ENCODE measurements at places on chromosomes 6 and 20.

DNA sequence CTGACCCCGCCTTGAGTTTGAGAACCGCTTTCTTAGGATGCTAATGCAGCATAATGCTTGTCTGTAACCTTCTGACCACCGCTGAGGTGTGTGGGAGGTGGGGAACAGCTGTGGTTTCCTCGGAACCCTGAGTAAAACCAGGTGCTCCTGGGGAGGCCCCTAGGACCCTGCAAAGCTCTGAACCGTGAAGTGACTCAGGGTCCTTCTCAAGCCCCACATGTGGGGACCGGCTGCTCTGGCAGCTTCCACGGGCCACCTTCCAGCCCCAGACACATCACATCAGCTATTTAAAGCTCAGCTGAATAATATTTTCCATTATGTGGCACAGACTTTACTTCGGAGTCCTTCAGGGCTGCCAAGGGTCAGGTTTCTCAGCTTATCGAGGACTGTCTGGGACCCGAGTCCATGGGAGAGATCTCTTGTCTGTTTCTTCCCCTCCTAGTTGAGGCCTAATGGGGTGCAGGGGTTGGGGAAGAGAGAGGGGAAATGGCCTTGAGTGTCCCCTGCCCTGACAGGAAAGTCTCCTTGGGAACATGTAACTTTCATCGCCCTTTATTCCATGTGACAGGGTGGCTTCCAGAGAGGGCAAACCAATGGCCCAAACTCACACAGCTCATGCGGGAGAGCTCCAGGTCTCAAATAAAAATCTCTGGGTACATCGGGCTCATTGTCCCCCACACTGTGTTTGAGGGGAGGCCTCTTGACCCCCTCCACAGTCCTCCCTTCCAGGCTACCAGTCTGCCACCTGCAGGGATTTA lies 186.1 kb upstream of the SLC24A3 start:
- DNase-seq: peak; percentile 63

GRCh38 chr6:147177286-147177685 lies 26.9 kb upstream of the STXBP5 start:
- no peak for DNase-seq

DNA sequence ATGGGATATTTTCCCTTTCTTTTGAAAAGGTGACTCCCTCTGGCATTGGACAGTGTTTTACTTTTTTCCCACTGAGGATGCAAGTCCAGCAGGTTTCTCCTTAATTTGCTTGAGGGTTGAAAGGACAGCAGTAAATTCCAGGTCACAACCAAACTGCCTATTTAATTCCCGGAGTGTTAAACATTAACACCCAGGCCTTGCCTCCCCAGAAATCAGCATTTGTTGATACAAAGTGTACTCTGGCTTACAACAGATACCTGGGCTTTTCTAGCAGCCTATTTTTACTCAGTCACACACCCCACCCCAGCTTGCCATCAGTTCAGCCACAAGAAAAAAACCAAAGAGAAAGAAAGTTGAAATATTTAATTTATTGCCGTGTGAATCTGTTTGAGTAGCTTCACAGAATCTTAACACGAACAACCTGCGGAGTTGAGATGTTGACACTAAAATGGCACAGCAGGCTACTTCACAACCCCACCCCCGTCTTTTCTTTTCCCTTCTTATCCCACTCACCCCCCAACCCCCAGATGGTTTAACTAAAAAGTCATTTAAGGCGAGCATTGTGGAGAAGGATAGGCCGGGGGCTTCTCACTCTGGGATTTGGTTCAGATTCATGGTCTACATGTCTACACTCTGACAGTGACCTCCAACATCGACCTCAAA lies 45.7 kb downstream of the MYLIP start:
- no peak for DNase-seq

DNA sequence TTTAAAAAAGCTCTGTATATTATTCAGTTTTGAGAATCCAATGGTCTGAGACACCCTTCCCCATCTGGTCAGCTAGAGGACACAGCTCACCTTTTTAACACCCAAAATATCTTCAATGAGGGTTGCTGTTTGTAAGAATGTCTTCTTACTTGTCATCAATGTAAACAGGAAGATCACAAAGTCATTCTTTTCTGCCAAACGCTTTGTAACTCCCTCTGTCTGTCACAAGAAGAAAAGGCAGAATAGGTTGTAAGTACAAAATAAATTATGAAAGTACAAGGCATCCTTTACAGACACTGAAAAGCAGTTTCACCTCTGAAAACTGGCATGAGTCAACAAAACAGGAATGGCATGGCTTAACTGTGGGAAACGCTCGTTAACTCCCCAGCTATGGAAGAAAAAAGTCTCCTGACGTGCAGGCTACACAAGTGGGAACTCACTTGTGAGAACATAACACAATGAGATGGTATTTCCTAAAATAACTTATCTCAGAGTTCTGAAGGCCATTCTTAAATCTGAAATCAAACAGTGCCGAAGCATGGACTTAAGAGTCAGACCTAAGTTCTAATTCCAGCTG lies 42.7 kb downstream of the TRPC4AP start:
- no peak for DNase-seq

DNA sequence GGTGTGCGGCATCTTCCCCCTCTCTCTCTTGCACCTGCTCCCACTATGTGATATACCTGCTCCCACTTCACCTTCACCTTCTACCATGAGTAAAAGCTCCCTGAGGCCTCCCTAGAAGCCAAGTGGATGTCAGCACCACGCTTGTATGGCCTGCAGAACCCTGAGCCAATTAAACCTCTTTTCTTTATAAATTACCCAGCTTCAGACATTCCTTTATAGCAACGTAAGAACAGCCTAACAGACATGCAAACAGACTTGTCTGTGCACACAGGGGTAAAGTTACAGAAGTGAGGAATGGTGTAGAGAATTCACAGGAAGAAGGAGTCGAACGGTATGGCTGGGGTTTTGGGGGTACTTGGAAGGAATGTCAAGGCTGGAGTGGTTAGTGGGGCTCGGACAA lies 14.8 kb upstream of the TGM2 start:
- DNase-seq: no peak
